Mammary epithelial cell (primary cell): ENCODE measurements at places on chromosomes 1 and 21. TPM values are rescaled to one million over a fixed set of nuclear protein-coding genes. Genes with fewer than 3 reads are reported as not detected.

The CCDC30 gene
- total RNA-seq = 0.66 and 1.4 TPM in 2 replicates

The MAB21L3 gene
- 1.0 TPM for total RNA-seq

The CD1E gene
- not detected for total RNA-seq

The C4BPA gene
- total RNA-seq = not detected in 2 replicates

DNA sequence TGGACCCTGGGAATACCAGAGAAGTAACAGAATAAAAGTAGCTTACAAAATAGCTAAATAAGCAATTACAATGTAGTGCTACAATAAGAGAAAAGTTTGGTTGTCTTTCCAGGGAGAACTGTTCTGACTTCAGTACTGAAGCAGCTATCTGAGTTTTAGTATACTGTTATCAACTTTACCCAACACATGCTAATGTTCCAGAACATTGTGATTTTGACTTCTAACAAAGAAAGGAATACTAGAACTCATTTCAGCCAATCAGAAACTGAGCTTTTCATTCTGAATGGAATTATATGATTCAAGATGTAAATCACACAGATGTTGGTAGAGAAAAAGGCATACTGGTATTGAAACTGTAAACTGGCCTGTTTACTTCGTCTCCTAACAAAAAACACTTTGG lies at the start of gene C1orf105:
TSS of gene C1orf105 (plus strand) at position 301 of the 400 bp plus-strand sequence. CDS start 201 bp downstream, outside the sequence.
- no peak for DNase-seq

GRCh38 chr1:16017461-16018303 lies at the start of gene HSPB7:
Gene HSPB7 (minus strand): TSS chr1:16018043. CDS start chr1:16017963, 80 bp downstream.
- no peak for DNase-seq

GRCh38 chr21:28826021-28826420 lies 166.7 kb downstream of the LTN1 start:
- DNase-seq = no peak

- DNase-seq = no peak
These were observed 114.7 kb downstream of the PBX1 start for GRCh38 chr1:164673584-164674214.

GRCh38 chr1:99441299-99442095 lies 177.2 kb downstream of the PLPPR4 start:
- DNase-seq = peak; percentile 34

- no peak for DNase-seq
These were observed 81.7 kb downstream of the PTPRU start for GRCh38 chr1:29317916-29318530.

DNA sequence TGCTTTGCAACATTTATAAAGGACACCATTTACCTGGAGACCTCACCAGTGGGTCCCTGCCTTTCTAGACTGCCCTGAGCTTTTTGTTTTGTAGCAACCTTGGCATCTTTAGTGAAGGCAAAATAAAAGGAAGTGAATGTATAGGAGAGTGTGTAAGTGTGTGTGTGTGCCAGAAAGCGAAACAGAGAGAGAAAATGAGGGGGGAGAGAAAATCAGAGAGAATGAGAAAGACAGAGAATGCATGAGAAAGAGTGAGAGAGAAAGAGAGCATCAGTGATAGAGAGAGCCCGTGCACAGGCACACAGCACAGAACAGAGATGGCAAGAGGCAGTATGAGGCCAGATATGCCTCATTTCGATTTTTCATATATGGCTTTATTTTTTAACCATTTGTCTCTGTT lies 57.5 kb downstream of the HSD3B1 start:
- no peak for DNase-seq

GRCh38 chr1:91151702-91152101 lies 129.9 kb upstream of the ZNF644 start:
- DNase-seq = no peak

DNA sequence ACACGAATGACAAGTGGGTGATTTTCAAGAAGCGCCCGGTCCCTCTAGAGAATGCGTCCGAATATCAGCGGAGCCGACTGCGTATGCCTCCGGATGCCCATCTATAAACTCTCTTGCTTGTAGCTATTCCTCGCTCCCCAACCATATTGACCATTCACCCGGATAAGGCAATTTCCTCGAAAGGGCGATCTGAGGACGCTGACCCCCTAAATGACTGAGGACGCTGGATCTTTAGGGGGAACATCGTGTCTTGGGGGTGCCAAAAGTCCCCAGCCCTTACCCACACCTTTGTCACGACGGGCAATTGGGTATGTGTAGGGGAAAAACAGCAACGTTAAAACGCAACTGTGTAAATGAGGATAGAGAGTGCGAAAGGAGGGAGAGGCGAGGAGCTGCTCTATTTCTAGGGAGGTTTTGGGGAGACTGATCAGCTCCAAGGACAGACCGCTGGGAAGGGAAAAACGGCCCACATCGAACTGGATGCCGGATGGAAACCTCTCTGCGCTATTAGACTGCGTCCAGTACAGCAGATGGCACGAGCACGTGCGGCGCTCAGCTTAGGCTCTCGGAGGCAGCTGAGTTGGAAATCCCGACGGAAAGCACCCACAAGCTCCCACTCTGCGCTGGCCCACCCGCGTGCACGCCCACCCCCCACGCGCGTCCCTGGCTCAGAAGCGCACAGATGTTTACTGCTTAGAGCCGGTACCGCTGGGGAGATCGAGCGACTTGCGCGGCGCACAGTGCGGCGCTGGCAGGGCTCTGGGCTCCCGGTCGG lies 2.9 kb upstream of the PRRX1 start:
- no peak for DNase-seq

GRCh38 chr1:15843826-15844572 lies 3.5 kb upstream of the SPEN start:
- no peak for DNase-seq

DNA sequence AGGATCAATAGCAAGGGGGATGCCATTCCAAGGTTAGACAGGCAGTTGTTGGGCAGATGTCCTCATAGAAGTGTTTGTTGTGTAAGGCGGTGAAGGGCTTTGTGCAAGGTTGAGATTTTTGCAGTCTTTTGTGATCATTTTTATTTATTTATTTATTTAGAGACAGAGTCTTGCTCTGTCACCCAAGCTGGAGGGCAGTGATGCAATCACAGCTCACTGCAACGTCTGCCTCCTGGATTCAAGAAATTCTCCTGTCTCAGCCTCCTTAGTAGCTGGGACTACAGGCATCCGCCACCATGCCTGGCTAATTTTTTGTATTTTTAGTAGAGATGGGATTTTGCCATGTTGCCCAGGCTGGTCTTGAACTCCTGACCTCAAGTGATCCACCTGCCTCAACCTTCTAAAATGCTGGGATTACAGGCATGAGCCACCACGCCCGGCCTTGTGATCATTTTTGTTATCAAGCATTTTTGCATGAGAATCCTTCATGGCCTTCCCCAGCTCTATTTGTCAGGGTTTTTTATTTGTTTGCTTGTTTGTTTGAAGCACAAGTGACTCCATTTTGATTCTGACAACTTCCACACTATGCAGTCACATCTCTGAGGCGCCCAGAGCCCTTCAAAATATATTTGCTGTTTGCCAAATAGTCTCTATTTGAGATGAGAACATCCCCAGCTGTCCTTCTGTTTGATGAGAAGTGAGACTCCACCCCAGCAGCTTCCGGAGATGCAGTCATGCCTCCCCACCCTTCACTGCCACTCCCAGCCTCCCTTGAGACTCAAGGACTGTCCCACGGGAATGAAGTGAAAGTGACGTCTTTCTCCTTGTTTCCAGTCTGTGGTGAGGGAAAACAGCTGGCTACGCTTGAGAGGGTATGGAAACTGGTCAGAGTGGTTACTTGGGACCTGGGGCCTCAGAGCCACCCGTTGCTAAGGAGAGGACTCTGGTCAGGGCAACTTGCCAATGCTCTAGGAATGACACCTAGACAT lies 38.0 kb downstream of the TMEM50B start:
- DNase-seq = peak; percentile 96
